Stimulated activated CD4-positive, alpha-beta T cell treated with anti-CD3 and anti-CD28 coated beads, Interleukin-2, amount 100 ng/mL, for 4 hours (primary cell): ENCODE measurements at places on chromosomes 1 and 21.
A peak's percentile ranks its signal among the peaks of the same experiment; 100 is the strongest.

DNA sequence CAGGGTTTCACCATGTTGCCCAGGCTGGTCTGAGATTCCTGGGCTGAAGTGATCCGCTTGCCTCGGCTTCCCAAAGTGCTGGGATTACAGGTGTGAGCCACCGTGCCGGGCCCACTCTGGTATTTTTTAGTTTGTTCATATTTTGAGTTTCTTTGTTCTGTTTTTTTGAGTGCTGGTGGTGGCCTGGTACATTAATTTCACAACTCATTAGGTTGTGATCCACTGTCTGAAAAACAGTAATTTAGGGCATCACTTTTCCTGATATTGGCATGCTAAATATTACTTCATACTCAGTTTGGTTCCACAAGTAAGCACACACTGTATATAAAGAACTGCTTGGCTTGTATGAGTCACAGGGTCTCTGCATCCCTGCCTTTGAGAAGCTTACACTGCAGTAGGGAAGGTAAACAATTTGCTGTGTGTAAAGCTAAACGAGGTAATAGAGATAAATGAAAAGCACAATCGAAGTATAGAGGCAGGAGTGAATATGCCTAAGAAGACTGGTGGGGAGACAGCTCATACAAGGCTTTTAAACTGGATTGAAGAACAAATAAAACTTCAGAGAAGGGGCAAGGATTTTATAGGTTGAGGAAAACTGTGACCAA, 7.7 kb downstream of the SNX27 start:
- no peak for DNase-seq

GRCh38 chr21:18630446-18630845, 226.9 kb upstream of the TMPRSS15 start:
- DNase-seq, result no peak

GRCh38 chr1:95850165-95850649, 616.2 kb downstream of the RWDD3 start:
- no peak for DNase-seq

- no peak for DNase-seq
These were observed 5.3 kb downstream of the MAN1C1 start for GRCh38 chr1:25621876-25622275.

- no peak for DNase-seq
These were observed 139.2 kb upstream of the KLHDC7A start for GRCh38 chr1:18341291-18342069.

GRCh38 chr1:89198491-89199072, at the start of gene GBP4:
Gene GBP4 (minus strand): TSS chr1:89198942. CDS start chr1:89198834, 108 bp downstream.
- DNase-seq, result peak; percentile 28

DNA sequence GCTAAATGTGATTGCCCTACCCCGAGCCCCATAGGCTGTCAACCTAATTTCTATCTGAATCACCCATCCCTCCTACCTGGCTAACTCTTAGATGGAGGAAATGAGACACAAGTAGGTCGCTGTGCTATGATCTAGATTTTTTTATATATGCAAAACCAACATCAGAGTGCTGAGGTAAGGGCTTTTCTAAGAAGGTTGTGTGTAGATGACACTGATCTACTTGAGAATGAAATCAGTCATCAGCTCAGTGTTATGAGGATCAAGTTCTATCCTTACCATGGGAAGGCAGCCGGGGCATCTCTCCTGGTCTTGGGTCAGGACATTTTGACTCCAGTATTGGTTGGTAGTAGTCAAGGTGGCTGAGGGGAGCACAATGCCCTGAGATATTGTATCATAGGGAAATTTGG, 23.6 kb downstream of the SLAMF1 start:
- DNase-seq, result peak; percentile 37

GRCh38 chr21:43352568-43353281, 74.2 kb downstream of the SIK1 start:
- DNase-seq, result no peak

DNA sequence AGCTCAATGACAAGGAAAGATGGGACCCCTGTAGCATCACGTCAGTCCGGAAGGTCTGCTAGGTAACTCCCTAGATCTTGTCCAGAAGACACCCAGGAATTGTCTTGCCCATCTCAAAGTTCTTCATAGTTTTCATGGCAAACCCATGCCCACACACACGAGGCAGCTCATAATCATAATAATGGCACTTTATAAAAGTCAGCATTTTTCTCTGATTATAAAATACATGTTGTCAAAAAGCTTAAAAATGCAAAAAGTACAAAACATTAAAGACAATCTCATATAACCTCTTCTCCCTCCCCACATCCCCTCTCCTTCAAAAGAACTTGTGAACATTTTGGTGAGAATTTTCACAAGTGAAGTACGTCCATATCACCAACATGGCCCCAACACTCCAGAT, 30.8 kb downstream of the EPHX1 start:
- no peak for DNase-seq

DNA sequence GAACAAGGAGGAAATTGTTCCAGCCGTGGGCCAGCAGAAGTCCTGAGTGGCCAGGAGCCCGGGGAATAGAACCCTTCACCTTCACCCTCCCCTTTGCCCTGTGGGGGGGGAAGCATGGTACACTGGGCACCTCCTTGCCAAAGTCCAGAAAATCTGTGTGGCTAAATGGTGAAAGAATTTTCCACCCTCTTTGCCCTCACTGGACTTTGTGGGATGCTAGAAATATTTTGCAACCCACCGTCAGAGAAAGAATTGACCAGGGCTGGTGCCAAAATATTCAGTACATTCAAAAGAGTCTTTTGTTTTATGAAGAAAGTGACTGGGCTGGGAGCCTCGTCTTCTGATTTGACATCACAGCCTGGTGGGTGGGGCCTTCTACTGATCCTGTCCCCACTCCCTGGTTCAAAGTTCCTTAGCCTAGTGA, 14.6 kb downstream of the NFASC start:
- DNase-seq, result no peak

GRCh38 chr1:9836632-9836960, 12.8 kb upstream of the CLSTN1 start:
- DNase-seq, result no peak

GRCh38 chr1:45953934-45954847, 150.8 kb downstream of the MAST2 start:
- no peak for DNase-seq

- no peak for DNase-seq
These were observed 982.3 kb downstream of the ADGRL2 start for GRCh38 chr1:82783044-82783443.

GRCh38 chr1:70906800-70907199, 140.8 kb downstream of the PTGER3 start:
- no peak for DNase-seq

DNA sequence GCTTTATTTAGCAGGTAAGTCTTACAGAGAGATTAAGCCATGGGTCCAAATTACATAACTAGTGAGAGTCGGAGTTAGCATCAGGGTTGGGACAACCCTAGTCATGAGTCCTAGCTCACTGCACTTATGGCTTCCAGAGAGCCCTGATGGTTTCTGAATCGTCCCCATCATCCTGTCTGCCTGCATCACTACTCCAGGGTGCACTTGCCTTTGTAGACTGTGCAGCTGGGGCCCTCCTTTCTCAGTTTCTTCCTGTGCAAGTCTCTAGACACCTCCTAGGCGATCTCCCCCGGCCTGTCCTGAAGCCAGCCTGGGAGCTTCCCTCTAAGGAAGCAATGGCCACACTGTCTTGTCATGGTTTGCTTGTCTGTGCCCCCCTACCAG, 37.1 kb downstream of the KIAA0040 start:
- DNase-seq, result no peak

DNA sequence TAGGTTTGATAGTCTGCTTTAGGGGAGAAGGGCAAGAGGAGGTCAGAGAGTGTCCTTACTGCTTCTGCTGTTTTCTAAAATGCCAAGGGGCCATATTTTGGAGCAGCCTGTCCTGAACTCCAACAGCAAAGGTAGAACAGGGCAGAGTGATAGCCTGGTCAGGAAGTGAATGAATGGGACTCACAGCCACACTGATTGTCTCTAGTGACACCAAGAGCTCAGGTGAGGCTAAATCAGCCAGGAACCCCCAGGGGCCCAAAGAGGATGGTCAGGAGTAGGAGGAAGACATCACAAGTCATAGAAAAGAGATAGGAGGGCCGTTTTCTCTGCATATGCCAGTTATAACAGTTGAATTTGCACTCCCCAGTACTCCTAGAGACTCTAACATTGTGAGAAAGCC, 97.4 kb upstream of the DUSP10 start:
- DNase-seq, result no peak

DNA sequence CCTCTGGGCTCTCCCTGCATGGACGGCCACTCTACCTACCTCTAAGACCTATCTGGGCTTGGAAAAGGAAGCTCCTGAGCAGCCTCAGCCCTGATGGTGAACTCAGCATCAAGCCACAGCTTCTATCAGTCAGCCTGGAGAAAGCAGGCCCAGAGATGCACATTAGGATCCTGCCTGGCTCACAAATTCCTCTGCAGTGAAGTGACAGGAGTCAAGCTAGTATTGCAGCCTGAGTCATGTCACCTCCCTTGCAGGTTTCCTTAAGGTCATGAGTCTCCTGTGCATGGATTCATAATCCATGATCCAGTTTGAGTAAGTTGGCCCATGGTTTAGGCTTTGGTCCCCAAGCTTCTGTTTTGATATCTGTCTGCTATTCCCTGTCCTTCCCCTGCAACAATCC, 37.9 kb upstream of the DUSP10 start:
- DNase-seq, result no peak

GRCh38 chr1:39115271-39116110, 89.0 kb upstream of the MACF1 start:
- DNase-seq, result peak; percentile 7

DNA sequence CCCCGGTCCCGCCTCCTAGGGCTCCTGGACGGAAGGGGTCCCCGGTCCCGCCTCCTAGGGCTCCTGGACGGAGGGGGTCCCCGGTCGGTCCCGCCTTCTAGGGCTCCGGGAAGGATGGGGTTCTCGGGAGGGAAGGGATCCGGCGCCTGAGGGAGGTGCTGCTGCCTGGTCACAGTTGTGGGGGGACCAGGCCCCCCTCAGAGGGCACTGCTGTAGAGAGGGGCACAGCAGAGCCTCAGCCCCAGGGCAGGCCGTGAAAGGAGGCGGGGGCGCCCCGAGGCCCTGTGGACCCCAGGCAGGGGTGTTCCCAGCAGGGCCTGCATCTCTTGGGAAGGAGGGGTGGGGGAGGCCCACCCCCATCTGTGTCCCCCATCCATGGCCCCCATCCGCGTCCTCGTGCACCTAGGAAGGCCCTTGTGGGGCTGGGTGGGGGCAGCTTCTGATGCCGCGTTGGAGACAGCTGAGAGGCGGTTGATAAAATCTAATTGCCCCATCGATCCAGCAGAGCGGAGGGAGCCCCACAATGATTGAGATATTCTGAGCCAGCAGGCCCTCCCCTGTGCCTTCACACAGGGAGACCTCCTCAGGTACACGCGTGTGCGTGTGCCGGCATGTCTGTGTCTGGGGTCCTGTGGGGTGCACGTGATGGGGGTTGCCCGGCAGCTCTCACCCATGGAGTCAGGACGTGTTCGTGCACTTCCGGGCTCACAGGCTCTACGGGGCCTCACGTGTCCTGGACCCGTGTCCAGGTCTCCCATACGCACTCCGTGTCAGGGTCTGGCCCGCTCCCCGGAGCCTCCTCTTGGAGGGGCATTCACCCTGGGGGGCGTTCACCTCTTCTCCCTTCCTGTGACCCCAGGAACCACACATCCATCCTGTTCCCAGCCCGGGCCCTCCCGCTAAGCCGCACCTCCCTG, 12.9 kb downstream of the SAMD11 start:
- no peak for DNase-seq

DNA sequence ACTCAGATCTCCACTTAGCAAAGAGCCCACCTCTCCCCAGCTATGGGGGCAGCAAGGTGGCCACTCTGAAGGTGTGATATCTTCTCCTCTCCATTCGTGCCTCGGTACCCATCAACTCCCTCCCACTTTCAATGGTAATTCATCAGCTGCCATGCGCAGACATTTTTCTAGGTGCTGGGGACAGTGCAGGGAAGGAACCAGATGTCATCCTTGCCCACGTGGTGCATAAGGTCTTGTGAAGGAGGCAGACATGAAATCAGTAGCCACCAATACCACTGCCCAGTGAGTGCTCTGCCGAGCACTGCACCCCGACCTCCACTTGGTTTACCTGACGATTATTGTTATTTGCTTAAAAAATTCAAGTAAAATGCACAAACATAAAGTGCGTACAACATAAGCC, 76.3 kb upstream of the CSF3R start:
- DNase-seq, result no peak

DNA sequence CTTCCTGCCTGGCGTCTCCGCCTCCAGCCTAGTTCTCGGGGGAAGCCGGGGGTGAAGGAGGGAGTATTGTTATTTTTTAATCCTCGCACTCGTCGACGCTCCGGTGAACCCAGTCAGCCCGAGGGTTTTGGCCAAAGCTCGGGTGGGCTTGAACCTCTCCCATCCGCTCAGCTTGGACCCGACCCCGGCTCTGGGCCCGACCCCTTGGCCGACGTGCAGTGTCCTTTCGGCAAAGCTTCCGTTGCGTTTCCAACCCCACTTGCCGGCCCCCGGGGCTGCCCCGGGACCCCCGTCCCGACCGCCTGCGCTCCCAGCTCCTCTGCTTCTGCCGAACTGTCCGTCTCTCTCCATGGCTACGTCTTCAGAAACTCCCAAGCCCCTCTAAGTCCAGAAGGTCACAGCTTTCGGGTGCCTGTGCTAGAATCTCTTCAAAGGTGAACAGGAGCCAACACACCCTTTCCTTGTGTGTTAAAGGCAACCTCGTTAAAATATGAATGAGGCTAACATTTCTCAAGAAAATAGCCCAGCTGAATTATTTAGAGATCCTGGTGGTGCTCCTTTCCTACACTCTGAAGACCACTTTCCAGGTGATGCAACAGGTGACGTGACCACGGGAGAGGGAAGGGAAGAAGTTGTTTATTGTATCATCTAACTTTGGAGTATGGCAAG, 647 bp downstream of the DESI2 start:
- no peak for DNase-seq

- DNase-seq, result no peak
These were observed 26.1 kb downstream of the PAFAH2 start for GRCh38 chr1:25971811-25972180.

- no peak for DNase-seq
These were observed 37.6 kb upstream of the ZNF124 start for GRCh38 chr1:247209396-247209795.

DNA sequence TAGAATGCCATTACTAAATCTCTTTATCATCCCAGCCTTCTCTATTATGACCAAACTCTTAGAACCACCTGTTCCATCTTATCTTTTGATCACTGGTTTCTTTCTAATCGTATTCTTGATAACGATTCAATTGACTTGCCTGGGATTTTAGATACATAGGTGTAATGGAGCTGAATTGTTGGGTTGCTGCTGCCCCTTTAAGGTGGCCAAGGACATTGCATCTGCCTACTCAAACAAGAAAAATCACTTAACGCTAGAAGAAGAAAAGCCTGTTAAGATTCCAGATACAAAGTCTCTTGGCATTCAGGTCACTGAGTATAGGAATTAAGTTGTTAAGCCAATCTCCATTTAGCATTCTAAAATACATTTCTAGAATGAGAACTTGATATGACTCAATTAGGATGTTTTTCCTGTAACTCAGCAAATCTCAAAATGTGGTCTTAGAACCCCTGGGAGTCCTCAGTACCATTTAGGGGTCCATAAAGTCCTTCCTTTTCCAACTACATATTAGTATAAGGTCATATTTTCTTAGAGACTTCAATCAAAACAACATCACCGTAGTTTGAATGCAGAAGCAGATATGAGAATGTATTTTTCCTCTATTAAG, 12.4 kb downstream of the NEXN start:
- DNase-seq, result no peak
